ENCODE measurements at places on chromosomes 16 and 17.

GRCh38 chr17:1413281-1413791, 13.3 kb upstream of the YWHAE start:
- no peak for DNase-seq

GRCh38 chr17:33847900-33848299, 407.2 kb upstream of the CCL2 start:
- DNase-seq: no peak

GRCh38 chr17:74550602-74551001, 4.7 kb upstream of the CD300C start:
- DNase-seq: no peak

DNA sequence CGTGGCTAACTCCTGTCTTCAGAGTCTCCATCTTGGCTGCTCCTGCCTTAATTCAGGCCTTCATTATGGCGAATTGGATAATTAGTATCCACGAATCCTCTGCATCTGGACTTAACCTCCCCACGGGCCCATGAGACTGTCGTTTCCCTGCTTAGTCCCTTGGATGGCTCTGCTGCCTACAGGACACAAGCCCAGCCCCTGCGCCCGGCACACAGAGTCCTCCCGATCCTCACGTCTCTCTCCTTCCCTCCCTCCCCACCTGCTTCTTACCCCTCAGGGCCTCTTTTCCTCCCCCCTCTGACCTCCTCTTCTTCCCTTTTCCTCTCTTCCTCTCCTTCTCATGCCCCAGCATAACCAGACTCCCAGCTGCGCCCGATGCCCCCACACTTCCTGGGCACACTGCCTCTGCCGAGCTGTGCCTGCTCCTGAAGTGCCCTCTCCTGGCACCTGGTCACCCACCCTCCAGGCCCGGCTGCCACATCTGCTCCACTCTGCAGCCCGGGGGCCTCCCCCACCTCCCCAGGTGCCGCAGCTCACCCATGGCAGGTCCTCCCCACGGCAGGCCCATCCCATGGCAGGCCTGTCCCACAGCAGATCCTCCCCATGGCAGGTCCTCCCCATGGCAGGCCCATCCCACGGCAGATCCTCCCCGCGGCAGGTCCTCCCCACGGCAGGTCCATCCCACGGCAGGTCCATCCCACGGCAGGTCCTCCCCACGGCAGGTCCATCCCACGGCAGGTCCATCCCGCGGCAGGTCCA, 45.9 kb downstream of the RPH3AL start:
- DNase-seq: no peak

DNA sequence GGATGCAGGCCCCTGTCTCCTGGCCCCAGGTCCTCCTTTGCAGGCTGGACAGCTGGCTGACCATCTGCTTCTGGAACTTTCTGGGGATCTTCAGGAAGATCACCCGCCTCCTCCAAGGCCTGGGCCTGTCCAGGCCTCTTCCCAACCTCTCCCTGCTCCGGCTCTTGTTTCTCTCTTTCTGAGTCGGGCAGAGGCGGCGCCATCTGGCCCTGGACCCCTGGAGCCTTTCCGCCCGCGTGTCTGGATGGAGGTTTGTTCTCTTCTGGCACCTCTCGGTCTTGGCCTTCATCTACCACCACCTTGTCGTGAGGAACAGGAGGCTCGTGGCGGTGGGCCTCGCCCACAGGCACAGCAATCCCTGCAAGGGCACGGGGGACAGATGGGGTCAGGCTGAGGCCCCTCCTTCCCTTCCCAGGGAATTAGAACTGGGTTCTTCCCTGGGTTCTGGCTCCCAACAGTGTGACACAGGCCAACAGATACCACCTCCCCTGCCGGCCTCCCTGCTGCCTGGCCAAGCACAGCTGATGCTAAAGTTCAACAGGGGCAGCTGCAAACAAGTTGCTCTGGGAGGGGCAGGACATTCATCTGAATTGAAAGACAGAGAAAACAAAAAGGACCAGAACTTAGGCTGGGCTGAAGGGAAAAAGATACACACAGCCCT, 13.3 kb downstream of the NDUFAF8 start:
- no peak for DNase-seq

DNA sequence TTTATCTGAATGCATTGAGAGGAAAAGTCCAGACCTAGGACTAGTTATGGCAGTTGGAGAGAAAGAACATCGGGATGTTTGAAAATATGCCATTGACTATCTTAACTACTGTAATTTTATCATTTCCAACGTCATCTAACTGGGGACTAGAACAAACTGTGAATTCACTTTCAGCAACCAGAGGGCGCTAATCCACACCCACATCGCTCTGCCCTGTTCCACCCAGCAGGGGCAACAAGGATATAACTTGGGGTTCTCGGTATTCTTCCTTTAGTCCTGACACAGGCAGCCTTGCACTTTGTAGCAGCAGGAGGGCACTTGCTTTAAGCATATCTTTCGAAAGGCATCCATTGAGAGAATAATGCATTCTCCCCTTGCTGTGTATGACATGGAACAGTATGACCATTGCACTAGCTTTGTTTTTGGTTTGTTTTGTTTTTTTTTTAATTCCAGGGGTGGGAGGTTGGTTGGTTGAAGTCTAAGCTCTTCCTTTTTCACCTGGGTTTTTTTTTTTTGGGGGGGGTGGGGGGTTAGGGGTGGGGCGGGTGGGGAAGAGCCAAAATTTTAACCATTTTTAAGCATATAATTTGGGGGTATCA, 31.5 kb downstream of the SIAH1 start:
- peak; percentile 74 for DNase-seq

GRCh38 chr16:77564791-77565390, 130.1 kb upstream of the ADAMTS18 start:
- no peak for DNase-seq

- DNase-seq: no peak
Measured at GRCh38 chr17:44887016-44887415, 12.2 kb downstream of the EFTUD2 start.

- DNase-seq: no peak
Measured at GRCh38 chr17:66287911-66288310, 14.5 kb upstream of the PRKCA start.

DNA sequence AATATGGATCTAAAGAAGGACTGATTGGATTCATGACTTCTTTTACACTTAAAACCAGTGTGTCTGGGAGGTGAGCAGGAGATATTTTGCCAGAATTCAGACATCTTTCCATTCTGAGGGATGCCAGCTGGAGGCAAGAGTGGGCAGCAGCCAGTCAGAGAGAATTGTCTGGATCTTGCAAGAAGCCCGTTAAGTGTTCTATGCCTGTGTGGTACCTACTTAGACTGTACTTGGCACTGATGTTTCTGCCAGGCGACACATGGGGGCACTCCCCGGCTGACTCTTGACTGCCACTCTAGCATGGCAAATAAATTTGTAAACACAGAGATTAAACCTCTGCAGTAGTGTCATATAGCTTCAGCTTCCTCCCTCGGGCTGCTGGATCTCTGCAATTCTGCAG, 247.7 kb downstream of the UTP18 start:
- DNase-seq: no peak

DNA sequence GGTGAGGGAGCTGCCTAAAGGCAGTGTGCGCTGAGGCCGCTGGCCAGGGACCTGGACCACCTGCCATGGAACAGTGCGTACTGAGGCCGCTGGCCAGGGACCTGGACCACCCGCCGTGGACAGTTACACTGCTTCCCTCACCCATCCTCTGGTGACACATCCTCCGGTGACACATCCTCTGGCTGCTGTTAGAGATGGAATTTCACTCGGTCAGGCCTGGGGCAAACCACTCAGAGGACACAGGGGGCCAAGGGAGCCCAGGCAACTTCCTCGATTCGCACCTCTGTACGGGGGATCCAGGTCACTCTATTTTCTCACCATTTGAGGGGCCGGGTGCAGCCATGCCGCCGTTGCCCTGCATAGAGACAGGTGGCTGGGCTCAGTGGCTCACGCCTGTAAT, 32.4 kb upstream of the RPTOR start:
- DNase-seq: no peak

GRCh38 chr17:58330997-58331814, 2.6 kb upstream of the TSPOAP1 start:
- peak; percentile 90 for DNase-seq

GRCh38 chr16:74871608-74872007, 97.0 kb upstream of the FA2H start:
- no peak for DNase-seq

DNA sequence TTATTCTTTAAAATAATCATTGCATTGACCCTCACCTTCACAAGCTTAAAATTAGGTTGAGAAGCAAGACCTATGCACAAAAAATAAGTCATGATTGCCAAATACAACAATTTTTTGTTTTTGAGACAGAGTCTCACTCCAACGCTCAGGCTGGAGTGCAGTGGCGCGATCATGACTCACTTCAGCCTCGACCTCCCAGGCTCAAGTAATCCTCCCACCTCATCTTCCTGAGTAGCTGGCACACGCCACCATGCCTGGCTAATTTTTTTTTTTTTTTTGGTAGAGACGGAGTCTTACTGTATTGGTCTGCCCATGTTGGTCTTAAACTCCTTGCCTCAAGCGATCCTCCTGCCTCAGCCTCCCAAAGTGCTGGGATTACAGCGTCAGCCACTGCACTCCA, 24.2 kb downstream of the ZNF652 start:
- DNase-seq: peak; percentile 55
